ENCODE measurements at places on chromosomes 2 and 18.
A peak's percentile ranks its signal among the peaks of the same experiment; 100 is the strongest.

- no peak for DNase-seq
These were observed 42.7 kb downstream of the ACSL3 start for GRCh38 chr2:222903234-222904220.

- DNase-seq, result no peak
These were observed 1.7 kb upstream of the BCL2 start for GRCh38 chr18:63321291-63321690.

- DNase-seq, result peak; percentile 11
These were observed 479.3 kb downstream of the CPS1 start for GRCh38 chr2:211035548-211036185.

GRCh38 chr18:46274266-46274665, 170.1 kb downstream of the HAUS1 start:
- DNase-seq, result no peak

- peak; percentile 63 for DNase-seq
These were observed 8.4 kb upstream of the HNRNPLL start for GRCh38 chr2:38610851-38611801.

- DNase-seq, result peak; percentile 56
These were observed 214.4 kb upstream of the LRATD1 start for GRCh38 chr2:14418115-14418514.

DNA sequence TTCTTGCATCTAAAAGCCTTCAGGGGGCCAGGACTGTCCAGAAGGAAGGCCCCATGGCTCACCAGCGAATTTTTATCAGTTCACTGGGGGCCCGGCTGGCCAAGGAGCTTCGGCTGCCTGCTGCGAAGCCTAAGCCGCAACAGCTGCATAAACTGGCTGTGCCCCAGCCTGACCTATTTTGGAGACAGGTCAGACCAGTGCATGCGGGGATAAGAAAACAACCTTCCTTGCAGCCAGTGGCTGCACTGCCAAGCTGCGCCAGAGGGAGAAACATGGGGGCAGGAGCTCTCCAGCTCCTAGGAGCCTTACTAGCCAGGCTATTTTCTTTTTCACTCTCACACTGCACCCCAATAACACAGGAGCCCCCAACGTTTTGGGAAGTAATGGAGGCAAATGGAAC, 15.2 kb downstream of the PAX3 start:
- no peak for DNase-seq

GRCh38 chr18:37505321-37505720, 60.3 kb downstream of the CELF4 start:
- DNase-seq, result no peak

- no peak for DNase-seq
These were observed 408.2 kb downstream of the TSN start for GRCh38 chr2:122163617-122164016.

- no peak for DNase-seq
These were observed 479.0 kb downstream of the TDRD15 start for GRCh38 chr2:21602789-21603188.

- no peak for DNase-seq
These were observed 33.5 kb downstream of the INPP4A start for GRCh38 chr2:98478088-98478551.

- no peak for DNase-seq
These were observed 139.1 kb downstream of the CYP26B1 start for GRCh38 chr2:72008608-72009007.
